ENCODE measurements at places on chromosomes 3 and 15.
A peak's percentile ranks its signal among the peaks of the same experiment; 100 is the strongest.

- no peak for DNase-seq
Measured at GRCh38 chr3:42012935-42013690, 51.2 kb upstream of the ULK4 start.

- DNase-seq = no peak
Measured at GRCh38 chr3:112319516-112320276, 13.3 kb upstream of the CD200 start.

- no peak for DNase-seq
Measured at GRCh38 chr3:159751146-159751545, 237.5 kb upstream of the IL12A start.

DNA sequence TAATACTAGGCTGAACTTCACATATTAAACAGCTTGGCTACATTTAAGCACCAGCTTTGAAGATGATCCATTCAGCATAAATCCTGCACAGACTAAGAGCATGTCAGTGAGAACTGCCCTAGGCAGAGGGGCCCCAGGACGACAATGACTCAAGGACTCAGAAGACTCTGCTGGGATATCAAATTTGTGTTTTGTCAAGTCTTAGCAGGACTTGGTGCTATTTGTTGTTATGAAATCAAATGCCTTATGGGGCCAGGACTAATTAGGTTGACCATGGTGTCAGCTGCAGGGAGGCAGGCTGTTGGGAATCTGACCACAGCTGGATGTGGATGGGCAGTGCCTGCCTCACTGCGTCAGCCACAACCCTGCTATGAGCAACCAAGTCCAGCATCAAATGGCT, 91.8 kb downstream of the RYR3 start:
- DNase-seq = no peak

- no peak for DNase-seq
Measured at GRCh38 chr3:113222451-113223086, 11.2 kb downstream of the BOC start.

DNA sequence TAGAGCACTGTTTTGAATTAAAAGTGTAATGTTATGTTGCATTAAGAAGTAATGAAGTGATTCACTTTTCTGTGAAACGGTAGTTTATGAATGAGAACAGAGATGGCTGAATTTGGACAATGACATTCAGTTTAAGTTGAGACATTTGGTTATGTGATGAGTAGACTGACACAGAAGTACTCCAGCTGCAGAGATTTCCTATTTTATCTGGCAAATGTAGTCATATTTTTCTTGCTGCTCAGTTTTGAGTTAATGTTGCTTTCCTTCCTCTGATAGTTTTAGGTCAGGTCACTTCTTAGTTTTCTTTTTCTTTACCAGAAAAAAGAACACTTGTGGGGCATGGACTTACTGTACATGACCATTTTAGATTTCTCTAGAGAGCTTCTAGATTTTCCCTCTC, 51.2 kb downstream of the ASB7 start:
- no peak for DNase-seq

DNA sequence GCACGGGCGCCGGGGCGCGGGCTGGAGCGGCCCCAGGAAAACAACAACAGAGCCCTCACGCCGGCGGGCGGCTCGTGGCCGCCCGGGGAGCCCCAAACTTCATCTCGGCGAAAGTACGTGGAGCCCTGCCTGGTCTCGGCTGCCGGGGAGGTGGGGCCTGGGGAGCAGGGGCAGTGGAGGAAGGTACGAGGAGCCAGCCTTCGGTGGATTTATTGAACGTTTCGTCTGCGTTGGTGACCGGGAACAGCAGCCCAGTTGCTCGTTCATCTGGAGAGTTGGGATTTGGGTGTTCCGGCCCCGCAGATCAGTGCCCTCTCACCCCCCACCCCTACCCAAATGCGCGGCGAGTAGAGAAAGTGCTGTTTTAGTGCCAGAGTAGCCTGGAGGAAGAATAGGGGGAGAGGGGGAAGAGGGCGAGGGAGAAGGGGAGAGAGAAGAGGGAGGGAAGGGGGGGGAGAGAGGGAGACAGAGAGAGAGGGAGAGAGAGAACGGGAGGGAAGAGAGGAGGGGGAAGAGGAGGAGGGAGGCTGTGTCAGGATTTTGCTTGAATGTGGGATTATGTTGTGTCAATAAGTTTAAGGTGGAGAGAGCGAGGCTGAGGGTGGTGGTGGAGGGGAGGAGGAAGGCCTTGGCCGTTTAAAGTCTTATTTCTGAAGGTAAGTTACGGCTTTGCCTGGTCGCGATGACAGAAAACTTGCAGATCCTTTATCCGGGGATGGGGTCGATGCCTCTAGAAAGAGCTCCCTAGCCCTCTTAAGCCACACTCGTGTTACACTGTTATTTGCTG, 970 bp downstream of the BBX start:
- DNase-seq = no peak

- no peak for DNase-seq
Measured at GRCh38 chr3:176554791-176555654, 642.3 kb downstream of the TBL1XR1 start.

DNA sequence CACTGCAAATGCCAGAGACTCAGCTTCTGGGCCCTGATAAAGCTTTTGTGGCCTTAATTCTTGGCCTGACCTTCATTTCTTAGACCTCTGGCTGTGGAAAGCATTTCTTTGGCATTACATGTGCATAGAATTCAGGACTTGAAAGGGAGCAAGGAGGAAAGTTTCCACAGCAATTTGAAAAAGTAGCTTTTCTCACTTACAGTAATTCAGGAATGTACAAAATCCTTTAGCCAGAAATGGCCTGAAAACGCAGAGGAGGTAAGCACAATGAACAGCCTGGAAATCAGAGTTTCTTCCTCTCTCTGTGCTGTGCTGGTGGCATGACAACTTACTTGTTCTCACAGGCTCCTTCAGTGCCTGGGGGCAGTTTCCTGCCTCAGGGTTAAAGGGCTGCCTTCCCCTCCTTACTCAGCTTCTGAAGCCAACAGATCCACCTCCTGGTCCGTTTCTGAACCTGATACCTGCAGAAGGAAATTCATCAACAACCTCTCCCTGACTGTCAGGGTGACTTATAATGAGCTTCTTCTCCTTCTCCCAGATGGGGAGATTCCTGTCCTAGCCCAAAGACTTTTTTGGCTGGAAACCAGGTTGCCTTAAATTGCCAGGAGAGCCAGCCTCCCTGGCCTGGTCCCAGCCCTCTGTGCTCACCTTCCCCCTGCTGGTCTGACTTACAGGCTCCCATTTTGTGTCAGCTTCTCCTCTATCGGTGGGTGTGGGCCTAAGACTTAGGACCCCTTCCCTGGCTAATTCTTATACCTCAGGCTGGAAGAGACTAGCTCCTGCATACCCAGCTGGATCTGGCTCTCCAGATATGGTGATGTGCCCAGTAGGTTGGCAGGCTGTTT, 102.3 kb downstream of the MYRIP start:
- peak; percentile 23 for DNase-seq

DNA sequence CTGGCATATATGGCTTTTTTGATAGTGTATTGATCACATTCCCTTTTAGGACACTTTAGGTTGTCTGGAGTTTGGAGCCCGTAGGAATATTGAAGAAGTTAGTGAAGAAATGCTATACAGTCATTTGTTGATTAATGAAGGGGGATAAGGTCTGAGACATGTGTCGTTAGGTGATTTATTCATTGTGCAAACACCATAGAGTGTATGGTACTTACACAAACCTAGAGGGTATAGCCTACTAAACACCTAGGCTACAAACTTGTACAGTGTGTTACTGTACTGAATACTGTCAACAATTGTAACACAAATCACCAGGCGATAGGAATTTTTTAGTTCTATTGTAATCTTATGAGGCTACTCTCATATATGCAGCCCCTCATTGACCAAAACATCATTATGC, 3.3 kb downstream of the TPM1 start:
- DNase-seq = no peak

DNA sequence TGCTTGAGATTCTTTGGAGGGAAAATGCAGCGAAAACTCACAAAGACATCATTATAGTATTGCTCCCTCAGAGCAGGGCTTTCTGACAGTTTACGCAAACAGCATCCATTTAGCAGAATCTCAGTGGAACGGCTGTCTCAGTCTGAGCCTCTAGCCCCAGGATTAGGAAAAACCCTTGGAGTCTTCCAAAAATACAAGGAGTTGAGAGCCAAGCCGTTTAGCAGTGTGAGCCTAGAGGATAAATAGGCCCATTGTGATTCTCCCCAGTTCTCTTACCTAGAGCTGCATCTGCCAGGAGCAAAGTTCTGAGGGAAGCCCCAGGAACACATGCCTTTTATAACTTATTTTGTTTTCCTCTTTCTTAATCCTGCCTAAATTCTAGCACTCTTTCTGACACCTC, 359.6 kb downstream of the NTRK3 start:
- DNase-seq = no peak

DNA sequence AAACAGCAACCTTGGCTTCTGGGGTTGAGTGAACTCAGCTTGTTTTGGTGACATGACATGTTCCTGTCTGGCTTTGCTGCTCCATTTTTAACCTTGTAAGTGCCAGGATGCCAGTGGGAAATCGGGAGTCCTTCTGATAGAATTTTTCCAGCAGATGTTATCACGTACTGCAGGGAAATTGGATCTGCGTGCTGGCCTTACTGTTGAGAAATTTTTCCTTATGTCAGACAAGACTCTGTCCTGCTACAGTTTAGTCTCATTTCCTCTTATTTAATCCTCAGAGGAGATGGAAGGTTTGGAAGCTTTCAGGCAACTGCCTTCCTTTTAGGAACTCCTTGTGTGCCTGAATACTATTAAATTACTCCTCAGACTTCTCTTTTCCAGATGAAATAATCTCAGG, 80.6 kb downstream of the PGPEP1L start:
- DNase-seq = no peak

- no peak for DNase-seq
Measured at GRCh38 chr3:189142527-189142926, 29.2 kb upstream of the TPRG1 start.

GRCh38 chr15:67859331-67859946, 19.6 kb upstream of the RNU6-1 start:
- no peak for DNase-seq

DNA sequence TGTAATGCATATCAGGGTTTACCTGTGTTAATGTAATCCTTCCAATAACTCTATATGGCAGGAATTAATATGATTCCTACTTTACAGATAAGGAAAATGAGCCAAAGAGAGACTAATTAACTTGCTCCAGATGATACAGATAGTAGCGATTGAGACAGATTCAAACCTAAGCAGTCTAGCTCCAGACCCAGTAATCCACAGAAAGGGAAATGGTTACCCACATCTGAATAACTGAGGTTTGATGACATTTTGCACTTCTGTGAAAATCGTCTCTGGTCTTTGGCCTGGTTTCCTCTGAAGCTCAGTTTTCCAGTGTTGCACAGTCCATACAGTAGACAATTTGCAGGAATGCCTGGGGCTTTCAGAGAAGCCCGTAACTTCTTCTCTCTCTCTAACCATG, 177.1 kb upstream of the UMPS start:
- DNase-seq = no peak

DNA sequence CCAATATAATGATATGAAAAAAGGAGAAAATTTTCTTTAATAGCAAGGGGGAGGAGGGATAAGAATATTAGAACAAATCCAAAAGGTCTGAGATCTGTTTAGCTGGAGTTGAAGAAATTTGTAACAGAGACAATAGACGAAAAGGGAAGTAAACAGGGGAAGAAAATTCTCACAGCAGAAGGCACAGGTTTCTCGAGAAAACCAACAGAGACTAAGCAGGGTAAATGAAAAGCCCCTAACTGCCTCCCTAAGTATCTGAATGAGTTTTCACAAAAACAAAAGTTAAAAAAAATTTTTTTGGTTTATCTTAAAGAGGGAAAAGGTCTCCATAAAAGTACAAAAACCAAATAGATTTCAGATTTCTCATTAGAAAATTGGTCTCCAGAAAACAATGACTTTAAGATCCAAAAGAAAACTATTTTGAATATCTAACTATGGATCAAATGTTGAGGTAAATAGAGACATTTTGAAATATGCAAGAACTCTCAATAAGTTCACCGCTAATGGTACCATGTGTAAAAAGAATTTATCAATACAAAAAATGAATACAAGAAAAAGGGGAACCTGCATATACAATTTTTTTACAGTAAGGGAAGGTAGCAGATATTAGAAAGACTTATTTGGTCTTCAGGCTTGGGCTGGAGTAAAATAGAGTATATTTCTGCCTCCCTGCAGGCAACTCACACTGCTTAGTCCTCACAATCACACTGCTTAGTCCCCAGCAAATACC, 23.9 kb upstream of the NEK10 start:
- no peak for DNase-seq

DNA sequence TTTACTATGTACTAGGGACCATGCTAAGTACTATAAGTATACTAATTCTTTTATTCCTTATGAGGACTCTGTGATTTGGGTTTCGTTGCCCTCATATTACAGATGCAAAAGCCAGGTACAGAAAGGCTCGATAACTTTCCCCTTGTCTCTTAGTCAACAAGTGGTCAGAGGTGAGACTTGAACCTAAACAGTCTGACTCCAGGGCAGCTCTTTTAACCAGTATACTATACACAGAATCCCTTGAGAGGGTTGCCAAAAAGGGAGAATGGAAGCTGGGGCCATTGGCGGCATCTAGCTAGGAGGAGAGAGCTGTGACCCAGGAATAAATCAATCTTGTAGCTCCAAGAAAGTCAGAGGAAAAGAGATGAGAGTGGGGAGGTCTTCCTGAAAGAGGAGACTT, 92.4 kb downstream of the TOP2B start:
- no peak for DNase-seq

DNA sequence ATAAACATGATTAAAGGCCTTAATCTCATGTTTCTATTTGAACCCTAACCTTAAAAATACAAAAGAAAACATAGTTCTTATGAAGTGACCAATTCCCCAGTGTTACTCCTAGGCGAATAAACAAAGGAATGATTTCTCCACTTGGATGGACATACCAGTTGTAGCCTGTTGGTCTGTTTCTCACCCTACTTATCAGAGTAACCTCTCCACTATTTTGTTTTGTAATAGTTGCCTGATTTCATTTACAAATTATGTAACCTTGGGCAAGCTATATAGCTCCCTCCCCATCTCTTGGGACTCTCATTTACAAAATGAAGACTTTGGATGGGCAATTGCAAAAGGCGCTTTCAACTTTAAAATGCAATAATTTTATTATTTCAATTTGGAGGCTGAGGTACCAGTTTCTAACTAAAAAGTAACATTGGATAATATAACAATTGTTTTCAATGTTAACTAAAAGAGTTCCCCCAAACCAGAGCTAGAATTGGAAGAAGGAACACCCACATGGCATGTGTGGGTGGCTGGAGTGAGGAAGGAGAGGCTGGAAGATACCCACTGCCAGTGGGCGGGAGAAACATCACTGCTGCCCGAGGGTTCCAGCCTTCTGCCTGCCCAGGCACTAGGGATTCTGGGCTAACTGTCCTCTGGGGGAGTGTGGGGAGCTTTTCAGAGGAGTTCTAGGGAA, 74.2 kb downstream of the RFTN1 start:
- DNase-seq = no peak

Measured in NT2/D1 (cell line).